Fibroblast of gingiva (primary cell): ENCODE measurements at places on chromosomes 2 and 18.

DNA sequence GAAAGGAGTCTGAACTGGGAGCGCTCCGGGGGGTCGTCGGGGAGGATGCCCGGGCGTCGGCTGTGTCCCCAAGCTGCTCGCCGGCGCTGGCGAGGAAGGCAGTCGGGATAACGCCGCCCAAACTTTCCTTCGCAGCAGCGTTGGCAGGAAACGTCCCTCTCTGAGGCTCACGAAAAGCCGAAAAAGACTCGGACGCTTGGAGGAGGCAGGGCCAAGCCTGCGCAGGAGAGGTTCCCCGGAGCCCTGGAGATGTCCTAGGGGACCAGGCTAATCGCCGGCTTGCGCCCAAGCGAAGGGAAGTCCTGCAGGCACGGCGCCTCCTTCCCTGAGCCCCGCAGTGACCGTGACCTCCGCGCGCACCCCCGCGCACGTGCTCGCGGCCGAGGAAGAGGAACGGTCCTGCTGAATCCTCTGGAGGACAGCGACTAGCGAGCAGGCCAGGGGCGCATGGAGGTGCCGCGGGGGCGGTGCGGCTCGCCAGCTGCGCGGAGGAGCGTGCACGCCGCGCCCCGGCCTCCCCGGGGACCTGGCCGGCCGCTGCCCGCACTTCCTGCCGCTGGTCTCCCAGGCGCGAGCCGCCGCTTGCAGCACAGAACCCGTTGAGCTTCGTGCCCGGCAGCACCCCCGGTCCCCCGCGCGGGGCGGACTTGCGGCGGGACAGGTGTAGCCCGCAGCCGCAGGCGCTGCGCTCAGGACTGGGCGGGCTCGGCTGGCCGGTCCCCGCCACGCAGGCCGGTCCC lies at the start of gene SH3RF3:
Gene SH3RF3, plus strand, starts transcription at position 590 of the 740 bp plus-strand sequence.
- DNase-seq: peak; percentile 64

DNA sequence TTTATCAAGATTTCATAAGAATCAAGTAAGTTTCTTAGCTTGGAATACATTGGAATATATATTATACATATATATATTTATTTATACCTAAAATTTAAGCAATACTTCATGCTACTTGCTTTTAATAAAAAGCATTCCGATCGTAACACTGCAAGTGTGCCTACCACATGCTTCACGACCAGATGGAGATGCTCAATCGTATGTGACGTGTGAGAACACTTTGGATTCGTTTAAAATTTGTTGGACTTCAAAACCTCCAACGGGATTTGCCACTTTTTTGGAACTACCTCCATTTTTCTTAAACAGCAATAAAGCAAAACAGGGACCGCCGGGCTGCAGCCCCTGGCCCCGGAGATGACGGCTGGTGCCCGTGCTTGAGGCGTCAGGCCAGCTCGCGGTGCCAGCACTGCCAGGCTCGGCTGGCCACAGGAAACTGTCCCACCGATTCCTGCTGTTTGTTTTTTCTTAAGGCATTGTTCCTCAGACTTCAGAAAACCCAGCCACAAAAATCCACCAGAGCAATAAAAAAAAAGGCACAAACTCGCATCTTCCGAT lies 204.1 kb downstream of the TWIST2 start:
- DNase-seq: no peak

DNA sequence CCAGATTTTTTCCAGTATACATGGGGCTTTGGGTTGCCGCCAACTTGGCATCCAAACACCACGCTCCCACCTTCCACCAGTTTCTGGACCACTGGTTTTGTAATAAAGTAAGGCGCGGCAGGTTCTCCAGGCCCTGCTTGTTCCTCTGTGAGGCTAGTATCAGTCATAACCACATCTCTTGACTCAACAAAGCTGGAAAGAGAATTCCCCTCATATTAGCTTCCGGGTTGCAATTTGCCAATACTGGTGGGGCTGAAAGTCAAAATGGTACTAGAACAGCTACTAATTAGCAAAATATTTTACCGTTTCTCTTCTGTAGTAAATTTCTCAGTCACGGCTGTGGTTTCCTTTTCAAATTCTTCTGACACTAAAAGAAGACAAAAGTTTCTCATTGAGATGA lies 25.0 kb downstream of the TTN start:
- no peak for DNase-seq

GRCh38 chr18:37783771-37784170 lies 218.2 kb upstream of the CELF4 start:
- DNase-seq: no peak
